ENCODE measurements at places on chromosomes 3 and 15. TPM values are rescaled to one million over a fixed set of nuclear protein-coding genes. Genes with fewer than 3 reads are reported as not detected.

DNA sequence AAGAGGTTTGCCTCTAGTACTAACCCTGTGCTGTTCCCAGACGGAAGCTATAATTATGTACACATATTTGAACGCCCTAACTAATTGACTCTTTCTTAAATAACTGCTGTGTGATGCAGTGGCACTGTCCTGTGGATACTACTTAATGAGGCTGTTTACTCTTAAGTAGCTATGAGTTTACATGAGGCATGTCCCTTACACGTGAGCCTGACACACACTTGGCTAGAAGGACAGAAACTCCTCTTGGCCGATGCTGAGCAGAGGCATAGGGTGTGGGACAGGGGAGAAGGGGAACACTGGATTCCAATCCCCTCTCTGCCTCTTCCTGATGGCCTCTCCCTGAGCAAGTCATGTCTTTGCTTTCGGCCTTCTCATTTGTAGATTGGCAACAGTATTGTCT is 21.9 kb downstream of the EHD4 start:
- no peak for DNase-seq

CCRL2 gene
- 3.1 TPM for total RNA-seq

SLC24A5 gene
- not detected for total RNA-seq

DNA sequence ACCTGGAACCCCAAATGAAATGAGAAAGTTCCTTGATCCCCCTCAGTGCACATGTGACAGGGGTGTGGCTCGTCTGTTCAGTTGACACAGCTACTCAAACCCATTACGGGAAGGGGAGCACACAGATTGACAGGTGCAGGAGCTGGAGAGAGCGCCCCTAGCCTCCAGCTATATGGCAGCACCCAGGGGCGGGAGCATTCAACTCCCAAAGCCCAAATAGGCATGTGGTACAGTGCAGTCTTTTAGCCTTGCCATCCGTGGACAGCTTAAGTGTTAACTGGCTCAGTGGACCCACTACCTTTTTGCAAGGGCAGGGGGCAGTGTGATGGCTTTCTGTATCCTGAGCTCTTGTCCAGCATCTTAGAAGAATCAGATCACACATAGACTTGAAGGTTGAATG is 1374.2 kb upstream of the ALCAM start:
- DNase-seq = no peak

DNA sequence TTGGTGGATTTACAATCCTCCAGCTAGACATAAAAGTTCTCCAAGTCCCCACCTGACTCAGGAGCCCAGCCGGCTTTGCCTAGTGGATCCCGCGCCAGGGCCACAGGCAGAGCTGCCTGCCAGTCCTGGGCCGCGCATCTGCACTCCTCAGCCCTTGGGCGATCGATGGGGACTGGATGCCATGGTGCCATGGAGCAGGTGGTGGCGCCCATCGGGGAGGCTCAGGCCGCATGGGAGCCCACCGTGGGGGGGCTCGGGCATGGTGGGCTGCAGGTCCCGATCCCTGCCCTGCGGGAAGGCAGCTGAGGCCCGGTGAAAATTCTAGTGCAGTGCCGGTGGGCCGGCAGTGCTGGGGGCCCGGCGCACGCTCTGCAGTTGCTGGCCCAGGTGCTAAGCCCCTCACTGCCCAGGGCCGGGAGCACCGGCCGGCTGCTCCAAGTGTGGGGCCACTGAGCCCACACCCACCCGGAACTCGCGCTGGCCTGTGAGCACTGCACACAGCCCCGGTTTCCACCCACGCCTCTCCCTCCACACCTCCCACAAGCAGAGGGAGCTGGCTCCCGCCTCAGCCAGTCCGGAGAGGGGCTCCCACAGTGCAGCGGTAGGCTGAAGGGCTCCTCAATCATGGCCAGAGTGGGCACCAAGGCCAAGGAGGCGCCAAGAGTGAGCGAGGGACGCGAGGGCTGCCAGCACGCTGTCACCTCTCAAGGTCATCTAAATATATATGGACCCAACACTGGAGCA is 38.8 kb upstream of the IGSF11 start:
- DNase-seq = no peak

DNA sequence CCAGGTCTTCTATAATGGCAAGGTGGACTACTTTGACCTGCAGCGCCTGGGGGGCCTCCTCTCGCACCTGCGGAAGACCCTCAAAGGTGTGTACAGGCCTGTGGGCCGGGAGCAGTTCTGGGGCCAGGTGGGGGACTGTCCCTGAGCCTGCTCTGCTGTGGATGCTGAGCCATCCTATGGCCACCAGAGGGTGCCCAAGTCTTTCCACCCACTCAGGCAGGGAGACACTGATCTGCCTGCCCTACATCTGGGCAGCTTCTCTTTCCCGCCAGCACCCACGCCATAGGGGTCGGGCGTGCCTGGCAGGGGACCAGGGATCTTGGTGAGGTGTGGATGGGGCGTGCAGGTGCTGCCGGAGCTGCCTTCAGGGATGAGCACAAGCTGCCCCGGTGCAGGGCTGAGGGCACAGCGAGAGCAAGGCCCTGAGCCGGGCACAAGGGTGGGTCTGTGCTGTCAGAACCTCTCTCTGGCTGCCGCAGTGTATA is 14.1 kb downstream of the RNF123 start:
- peak; percentile 71 for DNase-seq

DNA sequence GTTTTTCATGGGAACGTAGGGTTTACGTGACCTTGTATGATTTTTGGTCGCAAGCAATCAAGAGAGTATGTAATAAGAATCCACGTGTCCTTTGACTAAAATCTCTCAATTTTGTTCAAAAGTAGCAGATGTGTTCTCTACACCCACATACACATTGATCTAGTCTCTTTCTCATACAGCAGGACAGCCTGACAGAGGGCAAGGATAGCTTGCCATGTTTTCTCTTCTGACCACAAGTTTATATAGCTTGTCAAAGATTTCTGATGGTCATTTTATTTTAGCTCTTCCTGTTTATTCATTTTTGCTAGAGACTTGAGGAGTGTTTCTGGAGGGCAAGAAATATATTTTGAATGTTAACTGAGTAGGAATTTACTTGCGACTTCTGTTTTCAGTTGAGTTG is 570.2 kb upstream of the ALCAM start:
- DNase-seq = no peak

DNA sequence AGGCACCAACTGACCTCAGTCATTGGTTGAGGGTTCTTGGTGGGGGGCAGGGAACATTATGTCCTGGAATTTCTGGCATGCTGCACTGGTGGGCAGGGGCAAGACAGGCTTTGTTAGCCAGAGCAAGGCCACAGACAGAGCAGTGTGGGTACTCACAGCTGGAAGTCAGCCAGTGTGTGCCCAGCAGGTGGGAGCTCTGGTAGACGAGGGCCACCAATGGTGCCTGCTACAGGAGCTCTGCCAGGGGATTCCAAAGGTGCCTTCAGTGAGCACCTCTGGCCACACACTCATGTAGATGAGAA is 31.3 kb downstream of the CYP8B1 start:
- DNase-seq = no peak

DNA sequence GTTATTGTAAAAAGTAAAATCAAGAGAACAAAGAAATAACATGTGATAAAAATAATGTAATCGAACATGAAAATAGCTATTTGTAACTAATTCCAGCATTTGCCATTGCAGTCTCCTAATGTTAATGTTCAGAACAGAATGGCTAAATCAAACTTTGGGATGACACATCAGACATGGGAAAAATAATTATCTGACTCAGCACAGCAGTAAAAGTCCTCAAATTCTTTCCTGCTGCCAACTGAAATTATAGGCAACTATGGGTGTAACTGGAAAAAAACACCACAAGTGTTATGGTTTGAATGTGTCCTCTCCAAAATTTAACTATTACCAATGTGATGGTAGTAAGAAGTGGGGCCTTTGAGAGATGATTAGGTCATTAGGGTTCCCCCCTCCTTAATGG is 446.7 kb downstream of the C3orf38 start:
- DNase-seq = no peak

DNA sequence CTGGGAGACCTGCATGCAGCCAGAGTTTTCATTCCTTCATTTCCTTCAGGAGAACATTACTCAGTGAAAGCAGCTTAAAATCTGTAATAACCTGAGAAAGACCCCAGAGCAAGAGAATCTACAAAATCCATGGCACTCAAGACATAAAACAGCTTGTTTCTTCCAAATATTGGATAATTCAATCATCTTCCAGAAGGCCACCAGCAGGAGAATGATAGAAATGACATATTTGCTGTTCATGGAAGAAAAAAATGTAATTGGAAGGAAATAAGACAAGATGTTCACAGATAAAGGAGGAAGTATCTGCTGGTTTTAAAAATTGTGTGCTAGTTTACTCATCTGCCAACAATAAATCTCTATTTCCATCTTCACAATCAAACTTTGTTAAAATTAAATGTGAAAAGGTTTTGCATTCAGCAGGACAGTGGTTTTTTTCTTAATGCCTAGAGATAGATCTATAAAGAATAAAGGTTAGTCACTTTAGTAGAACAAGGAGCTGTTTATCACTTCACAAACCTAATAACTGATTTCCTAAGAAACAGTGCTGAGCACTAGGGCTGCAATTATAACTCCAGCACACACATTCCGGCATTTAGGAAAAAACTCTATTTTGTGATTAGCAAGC is 530.8 kb downstream of the NSUN3 start:
- DNase-seq = no peak

- DNase-seq = no peak
Observed at GRCh38 chr3:130828948-130829947, 64.6 kb upstream of the ATP2C1 start.

ITIH4 gene
- total RNA-seq = 88.7 TPM

- DNase-seq = no peak
Observed at GRCh38 chr15:73894133-73894814, 20.9 kb downstream of the TBC1D21 start.

CCK gene
- total RNA-seq = not detected

CA12 gene
- 11.0 TPM for total RNA-seq

- DNase-seq = no peak
Observed at GRCh38 chr15:61819386-61819785, 240.9 kb downstream of the VPS13C start.

- no peak for DNase-seq
Observed at GRCh38 chr3:105228696-105229095, 138.0 kb upstream of the ALCAM start.

DNA sequence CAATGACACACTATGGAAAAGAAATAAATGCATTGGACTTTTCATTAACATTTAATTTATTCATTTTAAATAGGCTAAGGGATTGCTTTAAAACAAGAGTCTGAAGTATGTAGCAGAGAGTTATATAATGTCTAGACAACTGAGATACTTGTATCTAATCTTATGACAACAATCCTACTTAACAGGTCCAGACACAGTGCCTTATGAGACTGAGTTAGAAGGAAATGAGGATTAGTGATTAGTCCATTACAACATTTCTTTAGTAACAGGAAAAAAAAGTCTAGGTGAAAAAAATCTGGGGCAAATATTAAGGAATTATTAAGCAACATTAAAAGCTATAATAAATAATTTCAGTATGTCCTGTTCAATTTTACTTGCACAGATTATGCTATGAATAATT is 140.6 kb downstream of the MEIS2 start:
- no peak for DNase-seq

- DNase-seq = no peak
Observed at GRCh38 chr3:13371100-13372075, 48.7 kb downstream of the NUP210 start.

FETUB gene
- not detected for total RNA-seq

CCDC9B gene
- 66.6 TPM for total RNA-seq

- DNase-seq = no peak
Observed at GRCh38 chr15:84983294-84983693, 1.6 kb downstream of the PDE8A start.

PRSS50 gene
- total RNA-seq = not detected

DNA sequence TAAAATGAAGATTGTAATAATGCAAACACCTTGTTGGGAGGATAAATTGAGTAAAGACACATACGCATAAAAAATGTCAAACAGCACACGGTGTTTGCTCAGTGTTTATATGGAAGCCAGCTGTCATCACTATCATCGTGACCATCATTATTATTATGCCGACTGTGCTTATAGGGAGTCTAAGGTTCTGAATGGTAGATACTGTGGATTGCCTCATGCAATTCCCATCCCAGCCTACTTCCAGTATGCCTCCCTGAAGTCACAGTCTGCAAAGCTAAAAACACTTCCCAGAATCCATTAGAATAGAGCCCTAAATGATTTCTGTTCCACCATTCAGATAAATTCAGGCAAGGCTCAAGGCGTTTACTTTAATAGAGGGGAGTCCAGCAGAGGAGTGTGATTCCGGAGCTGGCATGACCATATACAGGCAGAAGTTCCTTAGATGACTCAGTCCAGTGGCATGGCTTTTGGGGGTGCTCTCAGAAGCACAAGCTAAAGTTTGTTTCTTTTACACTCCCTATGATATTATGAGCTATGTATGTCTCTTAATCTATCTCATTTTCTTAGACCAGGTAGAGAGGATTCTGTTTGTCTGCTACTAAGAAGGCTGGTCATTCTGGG is 148.7 kb downstream of the MEX3B start:
- DNase-seq = no peak

CRYGS gene
- total RNA-seq = 7.5 TPM
